ENCODE measurements at places on chromosomes 11 and 22.

DNA sequence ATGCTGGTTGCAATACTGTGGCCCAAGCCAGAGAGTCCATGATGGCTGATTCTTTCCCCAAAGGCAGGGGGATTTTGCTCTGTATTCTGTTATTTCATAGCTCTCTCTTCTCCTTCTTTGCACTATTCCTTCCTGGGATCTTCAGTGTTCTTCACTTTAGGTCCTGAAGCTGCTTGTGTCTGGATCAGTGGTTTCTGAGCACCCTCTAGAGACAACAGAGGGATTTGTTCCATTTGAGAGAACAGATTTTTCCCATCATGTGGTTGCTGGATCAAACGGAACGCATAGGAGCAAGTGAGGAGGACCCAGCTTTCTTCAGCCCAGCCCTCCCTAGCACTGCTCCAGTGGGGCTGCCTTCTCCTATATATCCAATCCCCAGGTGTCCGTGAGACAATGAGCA, 68.7 kb upstream of the SYN3 start:
- DNase-seq = peak; percentile 5

- DNase-seq = peak; percentile 79
These were observed at the start of gene AMOTL1 for GRCh38 chr11:94767701-94768601. TSS of gene AMOTL1 (plus strand) at chr11:94768356. CDS start at chr11:94768512, 156 bp downstream.

GRCh38 chr11:69950621-69951020, 127.5 kb upstream of the ANO1 start:
- DNase-seq = peak; percentile 82

DNA sequence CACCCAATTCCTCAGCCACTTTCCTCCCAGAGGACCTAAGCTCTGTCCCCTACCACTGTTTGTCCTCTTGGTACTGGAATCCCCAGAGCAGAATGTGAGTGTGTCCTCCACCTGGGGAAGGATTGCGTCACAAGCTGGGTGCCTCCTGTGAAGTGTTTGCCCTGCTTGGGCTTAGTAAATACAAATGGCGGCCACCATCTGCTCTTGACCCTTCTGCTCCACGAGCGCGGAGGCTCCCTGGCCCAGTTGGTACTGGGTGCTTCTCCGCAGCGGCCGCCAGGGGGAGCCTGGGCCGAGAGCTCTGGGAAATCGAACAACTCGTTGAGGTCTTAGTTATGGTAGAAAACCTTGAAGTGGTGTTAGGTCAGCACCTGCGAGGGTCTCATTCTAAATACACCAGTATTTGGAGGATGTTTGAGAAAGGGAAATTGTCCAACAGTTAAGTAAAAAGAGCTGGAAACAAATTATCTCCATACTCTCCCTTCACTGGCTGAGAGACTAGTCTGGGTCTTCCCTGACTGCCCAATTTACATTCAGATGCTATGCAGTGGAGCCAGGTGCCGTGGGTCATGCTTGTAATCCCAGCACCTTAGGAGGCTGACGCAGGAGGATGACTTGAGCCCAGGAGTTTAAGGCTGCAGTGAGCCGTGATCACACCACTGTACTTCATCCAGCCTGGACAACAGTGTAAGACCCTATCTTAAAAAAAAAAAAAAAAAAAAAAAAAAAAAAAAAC, 74.6 kb upstream of the TEAD1 start:
- peak; percentile 34 for DNase-seq

GRCh38 chr11:30605036-30605605, 19.0 kb upstream of the MPPED2 start:
- DNase-seq = no peak

DNA sequence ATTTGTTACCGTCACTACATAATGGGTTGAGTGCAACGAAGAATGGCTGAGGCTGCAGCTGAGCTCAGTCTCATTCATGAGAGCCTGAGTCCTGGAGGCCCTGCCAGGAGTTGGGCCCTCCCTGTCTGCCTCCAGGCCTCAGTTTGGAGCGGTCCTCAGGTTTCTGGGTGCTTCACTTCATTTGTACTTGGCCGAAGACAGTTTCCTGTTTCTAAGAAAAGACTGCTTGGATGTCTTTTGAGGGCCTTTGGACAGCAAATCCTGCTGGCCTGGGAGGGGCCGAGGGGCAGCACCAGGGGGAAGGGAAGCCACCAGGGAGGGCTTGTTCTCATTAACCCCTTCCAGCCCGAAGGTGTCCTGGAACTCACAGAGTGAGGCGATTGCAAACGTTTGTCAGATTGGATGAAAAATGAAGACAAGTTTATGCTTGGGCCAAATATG, 163.1 kb downstream of the ETS1 start:
- no peak for DNase-seq

DNA sequence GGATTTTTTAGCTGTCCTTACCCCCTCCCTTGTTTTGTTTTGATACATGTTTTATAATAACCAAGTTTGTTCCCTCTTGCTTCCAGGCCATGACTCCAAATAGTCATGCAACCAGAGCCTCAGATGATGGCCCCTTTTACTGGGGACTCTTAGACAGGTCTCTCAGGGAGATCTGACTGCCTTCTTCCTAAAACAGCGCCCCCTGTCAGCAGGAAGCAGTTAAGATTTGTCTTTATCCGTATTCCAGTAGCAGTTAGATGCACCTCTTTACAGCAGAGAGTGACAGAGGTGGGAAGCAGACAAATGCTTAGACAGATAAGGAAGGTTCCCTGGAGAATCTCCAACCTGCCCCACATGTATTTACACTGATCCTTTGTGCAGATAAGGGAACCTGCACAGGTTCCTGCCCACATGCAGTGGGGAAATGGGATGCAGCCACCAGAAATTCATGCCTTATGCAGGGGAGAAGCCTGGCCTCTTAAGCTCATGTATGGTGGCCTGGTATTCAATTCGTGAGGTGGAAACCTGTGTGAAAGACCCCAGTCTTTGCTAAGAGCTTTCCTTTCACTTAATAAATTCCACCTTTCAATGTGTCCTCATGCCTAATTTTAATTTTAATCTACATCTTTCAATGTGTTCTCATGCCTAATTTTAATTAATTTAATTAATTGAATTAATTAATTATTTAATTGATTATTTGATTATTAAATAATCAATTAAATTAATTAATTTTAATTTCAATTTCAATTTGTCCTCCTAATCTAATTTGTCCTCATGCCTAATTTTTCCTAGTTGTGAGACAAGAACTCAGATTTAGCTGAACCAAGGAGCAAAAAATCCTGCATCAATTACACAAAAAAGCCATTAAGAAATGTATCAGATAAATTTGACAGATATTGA, 11.5 kb upstream of the GLYAT start:
- DNase-seq = peak; percentile 10

DNA sequence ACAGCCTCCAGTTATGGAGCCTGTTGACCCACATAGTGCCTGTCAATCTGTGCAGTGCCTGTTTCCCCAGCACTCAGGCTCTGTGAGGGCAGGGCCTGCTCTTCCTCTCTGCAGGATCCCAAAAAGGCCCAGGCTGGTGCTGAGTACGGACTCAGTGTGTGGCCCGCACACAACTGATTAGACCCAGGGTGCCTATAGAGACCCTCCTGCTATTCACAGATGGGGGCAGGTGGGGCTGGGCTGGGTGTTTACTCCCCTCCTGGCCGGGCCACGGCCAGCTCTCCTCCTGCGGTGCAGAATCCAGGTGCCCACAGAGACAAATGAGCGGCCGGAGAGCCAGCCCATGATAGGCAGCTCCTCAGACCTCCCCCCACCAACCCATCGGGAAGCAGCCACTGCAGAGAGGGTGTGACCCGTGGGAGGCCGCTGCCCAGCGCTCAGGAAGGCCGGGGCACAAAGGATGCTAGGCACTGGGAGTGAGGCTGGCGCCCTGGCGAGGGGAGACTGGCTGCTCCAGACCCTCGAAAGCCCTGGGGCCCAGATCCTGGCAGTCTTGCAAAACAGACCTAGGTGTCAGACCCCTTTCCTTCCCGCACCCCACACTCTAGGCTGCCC, 239.0 kb downstream of the CTTN start:
- DNase-seq = no peak

DNA sequence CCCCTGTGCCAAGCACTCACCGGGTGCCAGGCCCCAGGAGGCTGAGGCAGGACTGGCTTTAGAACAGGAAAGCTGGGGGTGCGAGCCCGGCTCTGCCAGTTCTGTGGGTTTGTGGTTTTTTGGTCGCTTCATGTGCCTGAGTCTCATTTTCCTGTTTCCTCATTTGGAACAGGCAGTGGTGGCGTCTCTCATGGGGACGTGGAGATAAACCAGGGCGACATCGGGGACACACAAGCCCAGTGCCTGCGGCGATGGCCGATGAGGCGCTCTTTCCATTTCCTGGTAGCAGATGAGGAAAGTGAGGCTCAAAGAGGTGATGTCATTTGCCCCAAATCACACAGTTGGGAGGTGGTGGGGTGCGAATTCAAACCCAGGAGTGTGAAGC, 20.8 kb upstream of the CHKA start:
- DNase-seq = peak; percentile 87

- DNase-seq = no peak
These were observed 273.7 kb downstream of the DDX10 start for GRCh38 chr11:108938604-108939003.

DNA sequence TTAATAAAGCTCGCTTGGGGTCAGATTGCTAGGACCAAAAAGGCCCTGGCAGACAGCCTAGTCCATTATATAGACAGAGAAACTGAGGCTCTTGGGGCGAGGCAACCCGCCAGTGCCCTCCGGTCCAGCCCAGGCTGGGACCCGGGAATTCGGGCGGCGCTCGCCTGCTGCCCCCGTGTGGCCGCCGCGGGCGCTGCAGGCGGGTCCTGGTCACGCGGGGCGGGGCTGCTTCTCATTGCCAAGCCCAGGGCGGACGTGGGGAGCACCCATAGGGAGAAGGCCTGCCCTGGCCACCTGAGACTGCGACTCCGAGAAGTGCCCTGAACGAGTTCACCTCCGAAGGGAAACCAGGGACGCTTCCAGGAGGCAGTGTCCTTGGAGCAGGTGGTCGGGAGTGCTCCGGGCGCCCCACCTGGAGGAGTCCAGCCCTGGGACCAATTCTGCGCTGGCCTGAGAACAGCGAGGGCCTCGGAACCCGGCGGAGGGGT, 36.0 kb upstream of the CSNK1E start:
- peak; percentile 56 for DNase-seq

DNA sequence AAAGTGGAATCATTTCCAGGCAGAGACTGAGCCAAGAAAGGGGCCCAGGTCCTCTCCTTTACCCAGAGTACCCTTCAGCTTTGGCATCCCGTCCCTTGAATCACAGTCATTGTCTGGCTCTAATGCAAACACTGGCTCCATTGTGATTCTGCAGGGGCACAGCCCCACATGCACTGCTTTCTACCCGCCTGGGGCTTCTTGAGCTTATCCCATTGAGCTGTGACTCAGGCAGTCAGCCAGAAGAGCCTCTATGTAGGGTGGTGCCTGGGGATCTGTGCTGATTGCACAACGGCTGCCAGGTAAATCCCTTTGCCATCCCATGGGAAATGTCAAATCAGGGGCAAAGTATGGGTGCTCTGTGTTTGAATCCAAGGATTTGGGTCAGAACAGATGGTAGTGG, 88.9 kb downstream of the RASSF10 start:
- no peak for DNase-seq

GRCh38 chr11:83007477-83007876, 64.2 kb downstream of the RAB30 start:
- no peak for DNase-seq

DNA sequence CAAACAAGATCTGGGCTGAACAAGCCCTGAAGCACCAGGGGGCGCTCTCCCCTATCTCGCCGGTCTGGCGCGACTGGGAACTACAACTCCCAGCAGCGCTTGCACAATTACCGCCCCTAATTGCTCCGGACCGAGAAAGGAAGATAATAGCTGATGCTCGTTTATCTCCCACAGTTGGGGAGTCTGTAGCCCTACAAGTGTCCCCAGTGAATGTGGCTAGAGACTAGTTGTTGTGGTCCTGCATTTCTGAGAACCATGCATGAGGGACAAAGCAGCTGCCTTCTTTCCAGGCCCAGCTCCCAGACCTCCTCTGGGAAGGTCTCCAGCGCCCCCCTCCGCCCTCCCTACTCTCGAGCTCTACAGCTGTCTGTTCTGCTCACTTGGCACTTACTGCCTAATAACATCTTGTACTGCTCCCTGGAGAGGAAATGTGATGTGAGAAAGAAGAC, 34.4 kb downstream of the NRXN2 start:
- peak; percentile 91 for DNase-seq

- no peak for DNase-seq
These were observed 35.2 kb upstream of the RDX start for GRCh38 chr11:110331626-110332025.

DNA sequence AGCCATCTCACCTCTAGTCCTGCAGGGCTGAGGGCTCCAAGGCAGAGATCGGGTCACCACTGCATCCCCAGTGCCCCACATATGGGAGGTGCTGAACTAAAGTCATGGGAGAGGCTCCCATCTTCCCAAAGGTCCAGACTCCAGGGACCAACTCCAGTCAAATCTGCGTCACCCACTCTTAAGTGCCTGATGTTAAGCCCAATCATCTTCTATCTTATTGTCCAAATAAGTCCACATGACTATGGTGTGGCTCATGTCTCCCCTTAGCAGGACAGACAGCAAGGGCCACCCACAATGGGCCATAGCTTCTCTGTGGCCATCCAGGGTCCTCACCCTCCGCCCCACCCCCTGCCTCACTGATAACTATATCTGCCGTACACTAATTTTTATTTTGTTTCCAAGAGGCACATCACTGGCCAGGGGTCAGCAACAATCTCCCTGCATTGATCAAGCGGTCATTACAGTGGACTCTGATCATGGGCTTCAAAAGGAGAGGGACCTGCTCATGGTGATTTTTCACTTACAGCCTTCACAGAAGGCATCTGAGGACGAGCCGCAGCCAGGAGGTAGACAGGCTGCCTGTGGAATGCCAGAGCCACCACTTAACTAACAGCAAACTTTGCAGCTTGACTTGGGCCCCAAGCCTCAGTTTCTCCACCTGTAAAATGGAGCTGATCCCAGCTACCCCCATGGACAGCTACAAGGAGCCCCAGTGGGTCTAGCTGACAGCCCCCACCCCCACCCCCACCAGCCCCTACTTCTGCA, 23.3 kb downstream of the MYH9 start:
- no peak for DNase-seq

DNA sequence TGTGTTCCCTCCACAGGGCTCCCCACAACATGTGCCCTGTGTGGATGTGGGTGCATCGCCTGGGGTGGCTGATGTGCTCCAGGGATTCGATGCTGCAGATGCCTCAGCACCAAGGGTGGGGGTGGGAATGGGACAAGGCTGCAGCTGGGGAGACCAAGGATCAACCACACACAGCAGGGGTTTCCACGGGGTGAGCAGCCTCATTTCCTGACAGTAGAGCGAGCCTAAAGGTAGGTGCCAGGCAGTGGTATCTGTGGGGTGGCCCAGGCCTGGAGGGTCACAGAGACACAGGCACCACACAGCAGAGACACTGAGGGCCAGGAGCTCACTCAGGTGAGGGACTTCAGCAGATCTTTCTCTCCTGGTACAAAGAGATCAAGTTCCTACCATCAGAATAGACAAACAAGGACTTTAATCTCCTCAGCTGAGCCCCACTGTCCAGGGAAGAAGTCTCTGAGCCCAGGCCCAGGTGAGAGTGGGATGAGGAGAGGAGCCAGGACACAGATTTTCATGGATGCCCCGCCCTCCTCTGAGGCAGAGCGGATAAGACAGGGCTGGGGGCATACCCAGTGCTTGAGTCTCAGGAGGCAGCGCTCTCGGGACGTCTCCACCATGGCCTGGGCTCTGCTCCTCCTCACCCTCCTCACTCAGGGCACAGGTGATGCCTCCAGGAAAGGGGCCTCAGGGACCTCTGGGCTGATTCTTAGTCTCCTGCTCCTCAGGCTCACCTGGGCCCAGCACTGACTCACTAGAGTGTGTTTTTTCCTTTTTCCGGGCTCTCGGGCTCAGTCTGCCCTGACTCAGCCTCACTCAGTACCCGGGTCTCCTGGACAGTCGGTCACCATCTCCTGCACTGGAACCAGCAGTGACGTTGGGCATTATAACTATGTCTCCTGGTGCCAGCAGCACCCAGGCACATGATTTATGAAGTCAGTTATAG, 19.7 kb downstream of the GGTLC2 start:
- no peak for DNase-seq

Measured in hematopoietic multipotent progenitor cell treated with erythropoietin and hydrocortisone succinate and interleukin-3 and kit ligand, for 8 days (in vitro differentiated cells).